ENCODE measurements at places on chromosomes 12 and 14.

DNA sequence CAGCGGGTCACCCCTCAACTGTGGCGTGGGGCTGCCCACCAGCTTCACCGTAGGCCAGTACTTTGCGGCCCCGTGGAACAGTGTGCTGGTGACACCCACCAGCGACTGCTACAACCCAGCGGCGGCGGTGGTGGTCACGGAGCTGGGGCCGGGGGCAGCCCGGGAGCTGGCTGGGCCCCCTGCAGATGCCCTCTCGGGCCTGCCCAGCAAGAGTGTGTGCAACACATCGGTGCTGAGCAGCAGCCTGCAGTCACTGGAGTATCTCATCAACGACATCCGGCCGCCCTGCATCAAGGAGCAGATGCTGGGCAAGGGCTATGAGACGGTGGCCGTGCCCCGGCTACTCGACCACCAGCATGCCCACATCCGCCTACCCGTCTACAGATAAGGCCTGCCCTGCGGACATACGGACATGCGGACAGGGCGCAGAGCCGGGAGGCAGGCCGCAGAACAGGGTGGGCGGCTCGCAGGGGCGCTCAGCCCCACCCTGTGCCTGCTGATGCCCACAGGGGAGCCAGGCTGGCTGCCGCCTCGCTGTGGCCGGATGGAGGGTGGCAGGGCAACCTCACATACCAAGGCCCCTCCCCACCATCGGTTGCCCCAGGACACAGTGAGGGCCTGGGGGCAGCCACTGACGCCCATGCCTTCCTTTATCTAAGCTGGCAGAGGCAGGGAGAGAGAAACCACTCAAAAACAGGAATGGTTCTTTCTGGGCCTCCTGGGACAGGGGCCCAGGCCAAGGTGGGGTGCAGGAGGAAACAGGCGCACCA, 55.5 kb downstream of the FAM222A start:
- no peak for DNase-seq

DNA sequence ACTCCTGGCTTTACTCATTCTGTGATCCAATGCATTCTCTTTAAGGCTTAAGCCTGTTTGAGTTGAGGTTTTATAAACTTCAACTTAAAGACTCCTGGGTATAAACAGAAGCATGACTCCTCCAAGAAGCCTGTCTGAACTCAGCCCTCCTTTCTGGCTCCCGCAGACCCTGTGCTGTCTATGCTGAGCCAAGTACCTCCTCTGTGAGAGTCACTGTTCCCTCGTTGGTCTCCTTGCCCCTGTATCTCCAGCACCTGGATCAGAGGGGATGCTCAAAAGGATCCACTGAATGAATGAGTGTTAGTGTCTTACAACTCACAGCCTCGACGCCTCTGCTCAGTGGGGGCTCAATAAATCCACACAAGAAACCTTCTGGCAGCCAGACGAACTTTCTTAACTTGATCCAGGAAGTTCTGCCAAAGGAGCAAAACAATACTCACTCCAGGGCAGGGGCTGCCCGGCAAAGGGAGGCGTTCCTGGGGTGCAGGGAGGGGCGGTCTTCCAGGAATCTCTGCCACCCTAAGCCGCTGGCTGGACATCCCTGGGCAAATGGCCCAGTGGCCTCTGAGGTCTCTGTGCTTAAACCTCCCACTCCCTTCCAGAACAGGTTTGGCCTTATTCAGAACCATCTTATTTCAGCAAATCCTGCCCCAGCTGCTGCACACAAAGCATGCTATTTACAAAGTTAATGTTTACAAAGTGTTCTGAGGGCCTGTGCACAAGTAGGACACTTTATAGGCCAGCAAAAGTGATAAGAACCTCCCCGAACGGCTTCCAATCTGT, 32.9 kb downstream of the MAP1LC3B2 start:
- DNase-seq, result no peak

- no peak for DNase-seq
These were observed 38.5 kb downstream of the PPP2R5E start for GRCh38 chr14:63504648-63505047.

DNA sequence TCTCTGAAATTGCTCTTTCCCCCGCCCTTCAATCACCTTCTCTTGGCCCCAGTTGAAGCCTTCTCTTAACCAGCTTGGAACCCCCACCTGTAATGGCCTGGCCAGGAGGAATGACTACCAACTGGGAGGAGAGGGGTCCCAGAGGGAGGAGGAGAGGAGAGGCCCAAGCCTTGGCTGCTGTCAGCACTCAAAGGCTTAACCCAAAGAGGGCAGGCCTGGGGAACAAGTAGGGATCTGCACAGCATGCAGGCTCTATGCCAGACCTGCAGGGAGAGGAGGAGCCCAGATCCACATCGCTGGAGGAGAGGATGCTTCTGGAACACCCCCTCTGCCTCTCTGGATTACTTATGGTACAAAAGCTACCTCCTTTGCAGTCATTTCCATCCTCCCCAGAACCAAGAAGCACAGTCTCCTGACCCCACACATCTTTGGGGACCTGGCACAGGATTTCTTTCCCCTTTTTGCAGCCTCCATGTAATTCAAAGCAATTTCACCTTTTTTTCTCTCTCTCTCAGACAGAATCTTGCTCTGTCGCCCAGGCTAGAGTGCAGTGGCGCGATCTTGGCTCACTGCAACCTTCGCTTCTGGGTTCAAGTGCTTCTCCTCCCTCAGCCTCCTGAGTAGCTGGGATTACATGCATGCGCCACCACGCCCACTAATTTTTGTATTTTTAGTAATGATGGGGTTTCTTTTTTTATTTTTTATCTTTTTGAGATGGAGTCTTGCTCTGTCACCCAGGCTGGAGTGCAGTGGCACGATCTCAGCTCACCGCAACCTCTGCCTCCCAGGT, 6.2 kb downstream of the RARG start:
- DNase-seq, result no peak

GRCh38 chr12:117889098-117889497, 79.7 kb downstream of the KSR2 start:
- peak; percentile 50 for DNase-seq

Measured in GM13976 (cell line).